CD4-positive, CD25-positive, alpha-beta regulatory T cell (primary cell): ENCODE measurements at places on chromosomes 1 and 21.

DNA sequence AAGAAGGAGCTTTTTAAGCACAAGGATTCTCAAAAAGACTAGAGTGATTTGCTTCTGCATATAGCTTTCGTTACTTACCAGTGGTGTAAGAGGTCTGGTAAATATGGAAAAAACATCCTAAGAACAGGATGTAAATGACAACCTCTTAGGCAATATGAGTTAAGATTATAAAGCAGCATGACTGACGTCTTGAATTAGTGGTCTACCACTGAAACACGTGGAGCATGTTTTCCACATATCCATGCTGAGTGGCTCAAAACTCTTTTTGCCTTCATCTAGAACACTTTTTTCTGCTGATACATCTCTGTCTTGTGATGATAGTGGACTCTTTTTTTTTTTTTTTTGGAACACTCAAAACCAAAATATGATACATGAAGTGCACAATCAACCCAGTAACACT is 44.6 kb downstream of the RCAN1 start:
- no peak for DNase-seq

GRCh38 chr21:42200906-42201614 is 17.9 kb upstream of the ABCG1 start:
- peak; percentile 16 for DNase-seq

- peak; percentile 46 for DNase-seq
These were observed 98.5 kb downstream of the LMX1A start for GRCh38 chr1:165257969-165258459.

GRCh38 chr1:239954836-239955235 is 136.8 kb upstream of the FMN2 start:
- DNase-seq: no peak

- no peak for DNase-seq
These were observed 93.7 kb downstream of the VAV3 start for GRCh38 chr1:107871259-107871658.

GRCh38 chr1:36534711-36535412 is 52.1 kb upstream of the CSF3R start:
- no peak for DNase-seq

DNA sequence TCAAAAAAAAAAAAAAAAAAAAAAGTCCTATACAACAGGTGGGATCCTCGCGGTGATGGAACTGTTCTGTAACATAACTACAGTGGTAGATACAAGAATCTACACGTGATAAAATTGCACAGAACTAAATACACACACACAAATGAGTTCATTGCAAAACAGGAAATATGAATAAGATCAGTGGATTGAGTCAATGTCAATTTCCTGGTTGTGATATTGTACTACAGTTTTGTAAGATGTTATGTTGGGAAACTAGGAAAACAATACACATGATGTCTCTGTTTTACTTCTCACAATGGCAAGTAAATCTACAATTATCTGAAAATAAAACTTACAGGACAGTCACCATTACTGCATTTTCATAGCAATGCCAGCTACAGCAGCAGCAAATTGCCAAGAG is 59.8 kb downstream of the ITGB3BP start:
- DNase-seq: no peak

GRCh38 chr1:173122958-173123852 is 72.5 kb upstream of the TNFSF18 start:
- no peak for DNase-seq

DNA sequence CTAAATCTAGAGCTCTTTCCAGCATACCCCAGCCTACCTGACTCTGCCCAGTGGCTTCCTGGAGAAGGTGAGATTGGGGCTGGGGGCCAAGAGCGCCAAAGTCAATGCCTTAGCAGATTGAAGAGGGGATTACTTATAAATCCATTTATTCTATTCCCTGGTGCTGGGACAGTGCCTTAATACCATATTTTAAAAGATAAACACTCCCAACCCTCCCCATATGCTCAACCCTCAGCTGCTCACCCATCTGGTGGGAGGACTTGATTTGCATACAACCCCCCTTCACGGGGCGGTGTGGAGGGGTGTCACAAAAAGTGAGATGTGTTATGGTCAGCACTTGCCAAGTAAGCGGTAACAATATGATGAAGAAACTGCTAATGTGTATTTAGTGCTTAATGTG is 3.2 kb upstream of the DISP3 start:
- DNase-seq: no peak

DNA sequence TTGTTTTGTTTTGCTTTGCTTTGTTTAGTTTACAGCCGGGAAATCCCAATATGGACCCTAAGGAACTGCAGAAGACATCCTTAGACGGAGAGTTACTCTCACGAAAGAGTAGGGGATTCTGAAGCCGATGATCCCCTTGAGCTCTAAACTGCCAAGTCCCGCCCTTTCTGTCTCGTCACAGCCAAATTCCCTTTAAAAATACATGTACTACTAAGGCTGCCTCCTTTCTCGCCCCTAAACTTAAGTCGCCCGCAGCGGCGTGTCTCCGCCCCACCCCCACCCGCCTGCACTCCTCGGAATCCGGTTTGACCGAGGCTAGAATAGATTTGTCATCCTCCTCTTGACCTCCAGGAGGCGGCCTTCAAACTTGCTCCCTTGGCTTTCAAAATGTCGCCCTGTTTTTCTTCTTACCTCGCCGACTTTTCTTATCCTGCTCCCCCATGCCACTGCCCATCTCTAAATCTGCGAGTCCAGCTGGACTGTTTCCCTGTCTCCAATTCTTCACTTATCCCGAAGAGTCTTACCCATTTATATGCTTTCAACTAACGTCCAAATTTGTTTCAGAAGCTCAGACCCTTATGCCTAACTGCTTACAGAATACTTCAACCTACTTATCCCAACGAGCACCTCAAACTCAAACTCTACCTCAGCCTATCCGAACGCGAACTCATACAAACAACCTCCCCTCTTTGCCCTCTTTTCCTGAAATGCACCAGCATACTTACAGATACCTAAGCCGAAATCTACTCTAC is 10.9 kb upstream of the BOLA1 start:
- no peak for DNase-seq

- no peak for DNase-seq
These were observed 53.5 kb upstream of the TIAM1 start for GRCh38 chr21:31397515-31397926.

GRCh38 chr1:33649759-33650158 is 177.3 kb downstream of the ZSCAN20 start:
- no peak for DNase-seq

DNA sequence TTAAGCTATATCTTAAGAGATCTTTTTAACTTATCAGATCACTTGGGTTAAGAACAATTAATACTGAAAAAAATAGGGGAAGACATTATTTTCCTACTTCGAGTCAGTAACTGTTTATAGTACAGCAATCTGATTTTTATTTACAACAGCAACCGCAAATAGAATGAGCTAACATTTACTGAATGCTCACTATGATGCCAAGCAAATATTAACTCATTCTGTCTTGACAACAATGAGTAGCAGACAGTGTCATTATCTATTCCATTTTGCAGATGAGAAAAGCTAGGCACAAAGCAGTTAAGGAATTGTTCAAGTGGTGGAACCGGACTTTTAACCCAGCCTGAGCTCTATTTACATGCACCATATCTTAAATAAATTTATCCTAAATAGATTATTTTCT is 273.7 kb downstream of the NTNG1 start:
- no peak for DNase-seq

GRCh38 chr21:31490443-31490842 is 146.4 kb upstream of the TIAM1 start:
- peak; percentile 23 for DNase-seq

- no peak for DNase-seq
These were observed 27.6 kb upstream of the SNX27 start for GRCh38 chr1:151584278-151584677.

- no peak for DNase-seq
These were observed 117.0 kb downstream of the UBE2U start for GRCh38 chr1:64320470-64320869.
